ENCODE measurements at places on chromosomes 6 and 20. TPM values are rescaled to one million over a fixed set of nuclear protein-coding genes. Genes with fewer than 3 reads are reported as not detected.

UBE2C gene
- total RNA-seq: 173 TPM

- H3K27ac ChIP-seq: no peak overlapping the region
- H3K27me3 ChIP-seq: no peaks in the 10 kb centered on the region
- H3K4me1 ChIP-seq: peaks cover 11% of the 10 kb centered on the region
- no peak overlapping the region for H3K4me3 ChIP-seq
Measured at GRCh38 chr6:109014606-109015005, 80.0 kb downstream of the SESN1 start.

CYP24A1 gene
- 3.0 TPM for total RNA-seq

NT5DC1 gene
- total RNA-seq: 79.1 TPM

- peaks cover 67% of the 10 kb centered on the region for H3K4me1 ChIP-seq
- H3K4me3 ChIP-seq: no peak overlapping the region
- H3K27ac ChIP-seq: peak overlapping the region; percentile 90
- no peaks in the 10 kb centered on the region for H3K36me3 ChIP-seq
- no peaks in the 10 kb centered on the region for H3K27me3 ChIP-seq
- no peak for DNase-seq
Measured at GRCh38 chr6:37550191-37550831, 50.6 kb upstream of the CCDC167 start.

PPP1R16B gene
- total RNA-seq: 0.92 TPM

APOBEC2 gene
- not detected for total RNA-seq

- peak; percentile 47 for DNase-seq
- peak overlapping the region; percentile 80 for H3K4me3 ChIP-seq
- H3K27me3 ChIP-seq: no peaks in the 10 kb centered on the region
Measured at GRCh38 chr6:157323966-157324300, 614 bp upstream of the TMEM242 start.

GRCh38 chr6:52180787-52181558 lies 5.2 kb upstream of the IL17A start:
- H3K36me3 ChIP-seq: no peaks in the 10 kb centered on the region
- DNase-seq: no peak
- peaks cover 7% of the 10 kb centered on the region for H3K27me3 ChIP-seq

DNA sequence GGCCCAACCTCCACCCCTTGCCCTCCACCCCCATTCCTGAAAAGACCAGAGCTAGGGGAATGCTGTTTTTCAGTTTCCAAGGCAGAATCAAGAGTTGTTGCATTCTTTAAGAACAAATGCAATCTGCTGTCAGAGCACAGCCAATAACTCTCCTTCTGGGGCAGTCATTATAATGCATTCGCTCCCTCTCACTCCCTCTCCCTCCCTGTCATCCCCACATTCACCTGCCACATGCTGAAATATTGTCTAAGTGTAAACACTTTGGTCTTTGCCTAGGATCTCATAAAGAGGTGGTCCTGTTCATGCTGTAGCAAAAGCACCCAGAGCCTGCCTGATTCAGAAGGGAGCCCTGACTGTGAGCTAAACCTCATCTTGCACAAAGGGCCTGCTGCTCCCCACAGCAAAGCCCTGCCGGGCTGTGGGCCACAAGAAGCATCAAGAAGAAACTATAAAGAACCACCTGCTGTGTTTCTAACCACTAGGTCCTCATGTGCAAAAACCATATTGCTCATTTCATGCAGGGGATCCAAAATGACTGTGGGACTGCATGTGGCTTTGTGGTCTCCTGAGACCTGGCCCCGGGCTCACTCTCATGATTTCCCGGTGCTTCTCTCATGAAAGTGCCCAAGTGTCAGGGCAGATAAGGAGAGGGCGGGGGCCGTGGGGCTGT lies 85.6 kb downstream of the GPR6 start:
- no peaks in the 10 kb centered on the region for H3K4me1 ChIP-seq
- H3K4me3 ChIP-seq: no peak overlapping the region
- H3K36me3 ChIP-seq: no peaks in the 10 kb centered on the region
- no peak for DNase-seq
- no peak overlapping the region for H3K27ac ChIP-seq
- peaks cover 40% of the 10 kb centered on the region for H3K27me3 ChIP-seq

- H3K36me3 ChIP-seq: no peaks in the 10 kb centered on the region
- no peak overlapping the region for H3K4me3 ChIP-seq
- H3K4me1 ChIP-seq: no peaks in the 10 kb centered on the region
- H3K27me3 ChIP-seq: no peaks in the 10 kb centered on the region
- no peak for DNase-seq
Measured at GRCh38 chr6:146420255-146420654, 123.4 kb upstream of the RAB32 start.

DNA sequence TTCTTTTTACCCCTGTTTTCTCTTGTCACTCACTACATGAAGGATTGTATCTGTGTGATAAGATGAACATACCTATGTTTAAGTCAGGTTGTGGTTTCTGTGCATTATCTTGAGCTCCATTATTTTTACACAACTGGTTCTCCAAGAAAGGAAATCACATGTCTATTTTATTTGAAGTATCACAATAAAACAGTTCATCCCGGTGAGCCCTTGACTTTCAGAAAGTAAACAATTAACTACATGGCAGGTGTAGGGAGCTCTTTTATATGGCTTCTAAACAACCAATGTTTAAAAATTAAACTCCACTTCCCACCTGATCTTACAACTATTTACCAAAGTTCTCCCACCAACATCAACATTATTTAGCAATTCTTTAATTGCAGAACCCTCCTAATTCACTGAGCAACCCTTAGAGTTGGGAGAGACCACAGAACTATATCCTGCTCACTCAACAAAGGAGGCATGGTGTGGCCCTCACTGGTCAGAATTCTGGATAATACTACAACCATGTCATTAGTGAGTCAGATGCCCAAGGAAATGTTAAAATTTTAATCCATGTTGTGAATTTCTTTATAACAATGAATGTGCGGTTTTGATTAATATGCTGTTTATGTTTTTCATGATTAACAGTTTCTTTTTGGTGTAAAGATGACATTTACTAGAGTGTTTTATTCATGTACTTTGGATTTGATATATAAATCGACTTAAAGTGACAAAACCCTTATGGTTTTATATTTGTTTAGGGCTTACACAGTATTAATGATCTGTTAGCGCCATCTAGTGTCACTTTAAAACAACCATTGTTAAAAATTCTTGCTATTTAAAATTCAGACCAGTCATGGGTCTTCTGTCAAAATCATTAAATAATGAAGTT lies 50.0 kb upstream of the SCGN start:
- no peaks in the 10 kb centered on the region for H3K4me1 ChIP-seq
- no peak overlapping the region for H3K4me3 ChIP-seq
- DNase-seq: peak; percentile 15
- no peaks in the 10 kb centered on the region for H3K27me3 ChIP-seq

RBM38 gene
- total RNA-seq: 39.9 TPM

NFATC2 gene
- 10.6 TPM for total RNA-seq

- H3K4me3 ChIP-seq: no peak overlapping the region
- DNase-seq: no peak
- H3K27me3 ChIP-seq: no peaks in the 10 kb centered on the region
- no peak overlapping the region for H3K27ac ChIP-seq
- H3K36me3 ChIP-seq: no peaks in the 10 kb centered on the region
Measured at GRCh38 chr6:136726837-136727557, 65.3 kb downstream of the MAP3K5 start.

GPR63 gene
- total RNA-seq: 0.95 TPM

SNAI1 gene
- total RNA-seq: 8.8 TPM

GRCh38 chr20:49936153-49937026 lies at the start of gene RNF114:
Gene RNF114 (plus strand): TSS chr20:49936397. CDS start chr20:49936413, 16 bp downstream.
- peaks cover 5% of the 10 kb centered on the region for H3K36me3 ChIP-seq
- peak within 1 kb of the TSS; percentile 97 for H3K4me3 ChIP-seq
- no peak for DNase-seq
- H3K27ac ChIP-seq: peak within 1 kb of the TSS; percentile 94

DNA sequence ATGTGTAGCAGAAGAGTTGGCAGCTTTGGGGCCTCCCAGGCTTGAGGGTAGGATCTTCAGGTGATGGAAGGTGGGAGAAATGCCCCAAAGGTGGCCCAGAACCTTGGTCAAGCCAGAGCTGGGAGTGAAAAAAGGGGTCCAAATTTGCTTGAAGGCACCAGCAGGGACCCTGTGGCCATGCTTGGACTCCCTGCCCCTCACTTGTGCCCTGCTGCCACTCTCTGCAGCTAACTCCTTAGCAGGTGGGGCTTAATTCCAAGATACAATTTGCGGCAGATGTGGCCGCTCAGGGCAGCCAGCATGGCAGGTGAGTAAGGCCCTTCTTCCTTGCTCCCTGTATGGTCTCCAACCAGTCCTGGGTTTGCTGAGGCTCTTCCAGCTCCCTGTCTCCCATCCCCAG lies 285.0 kb upstream of the RNF24 start:
- no peaks in the 10 kb centered on the region for H3K27me3 ChIP-seq
- no peaks in the 10 kb centered on the region for H3K4me1 ChIP-seq
- H3K4me3 ChIP-seq: no peak overlapping the region
- H3K36me3 ChIP-seq: no peaks in the 10 kb centered on the region

- H3K4me3 ChIP-seq: no peak overlapping the region
- H3K36me3 ChIP-seq: no peaks in the 10 kb centered on the region
- no peak for DNase-seq
- no peaks in the 10 kb centered on the region for H3K27me3 ChIP-seq
- H3K4me1 ChIP-seq: no peaks in the 10 kb centered on the region
Measured at GRCh38 chr20:11445891-11446290, 471.8 kb upstream of the BTBD3 start.

- H3K36me3 ChIP-seq: peaks cover 14% of the 10 kb centered on the region
- H3K27me3 ChIP-seq: no peaks in the 10 kb centered on the region
- H3K4me1 ChIP-seq: no peaks in the 10 kb centered on the region
- no peak overlapping the region for H3K27ac ChIP-seq
- no peak overlapping the region for H3K4me3 ChIP-seq
Measured at GRCh38 chr6:157203312-157203744, 120.0 kb downstream of the TMEM242 start.

- H3K27ac ChIP-seq: no peak overlapping the region
- no peaks in the 10 kb centered on the region for H3K27me3 ChIP-seq
- no peak overlapping the region for H3K4me3 ChIP-seq
- no peaks in the 10 kb centered on the region for H3K36me3 ChIP-seq
Measured at GRCh38 chr6:149060985-149061760, 256.3 kb upstream of the TAB2 start.

MAS1L gene
- total RNA-seq: not detected

C6orf163 gene
- total RNA-seq: 1.3 TPM

- no peak overlapping the region for H3K27ac ChIP-seq
- no peaks in the 10 kb centered on the region for H3K4me1 ChIP-seq
- H3K4me3 ChIP-seq: no peak overlapping the region
- H3K27me3 ChIP-seq: no peaks in the 10 kb centered on the region
- H3K36me3 ChIP-seq: no peaks in the 10 kb centered on the region
Measured at GRCh38 chr6:124226396-124226795, 422.7 kb downstream of the NKAIN2 start.

DNA sequence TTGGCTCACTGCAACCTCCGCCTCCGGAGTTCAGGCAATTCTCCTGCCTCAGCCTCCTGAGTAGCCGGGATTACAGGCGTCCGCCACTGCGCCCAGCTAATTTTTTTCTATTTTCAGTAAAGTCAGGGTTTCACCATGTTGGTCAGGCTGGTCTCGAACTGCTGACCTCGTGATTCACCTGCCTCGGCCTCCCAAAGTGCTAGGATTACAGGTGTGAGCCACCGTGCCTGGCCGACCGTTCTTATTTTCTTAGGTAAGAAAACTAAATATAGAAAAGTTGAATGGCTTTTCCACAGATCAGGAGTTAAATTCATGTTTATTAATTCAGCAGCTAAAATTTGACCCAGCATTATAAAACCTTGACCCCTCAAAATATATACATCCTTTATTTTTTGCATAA lies 238.7 kb downstream of the TRDN start:
- H3K27ac ChIP-seq: no peak overlapping the region
- DNase-seq: no peak
- H3K27me3 ChIP-seq: no peaks in the 10 kb centered on the region

IL17F gene
- not detected for total RNA-seq

DNA sequence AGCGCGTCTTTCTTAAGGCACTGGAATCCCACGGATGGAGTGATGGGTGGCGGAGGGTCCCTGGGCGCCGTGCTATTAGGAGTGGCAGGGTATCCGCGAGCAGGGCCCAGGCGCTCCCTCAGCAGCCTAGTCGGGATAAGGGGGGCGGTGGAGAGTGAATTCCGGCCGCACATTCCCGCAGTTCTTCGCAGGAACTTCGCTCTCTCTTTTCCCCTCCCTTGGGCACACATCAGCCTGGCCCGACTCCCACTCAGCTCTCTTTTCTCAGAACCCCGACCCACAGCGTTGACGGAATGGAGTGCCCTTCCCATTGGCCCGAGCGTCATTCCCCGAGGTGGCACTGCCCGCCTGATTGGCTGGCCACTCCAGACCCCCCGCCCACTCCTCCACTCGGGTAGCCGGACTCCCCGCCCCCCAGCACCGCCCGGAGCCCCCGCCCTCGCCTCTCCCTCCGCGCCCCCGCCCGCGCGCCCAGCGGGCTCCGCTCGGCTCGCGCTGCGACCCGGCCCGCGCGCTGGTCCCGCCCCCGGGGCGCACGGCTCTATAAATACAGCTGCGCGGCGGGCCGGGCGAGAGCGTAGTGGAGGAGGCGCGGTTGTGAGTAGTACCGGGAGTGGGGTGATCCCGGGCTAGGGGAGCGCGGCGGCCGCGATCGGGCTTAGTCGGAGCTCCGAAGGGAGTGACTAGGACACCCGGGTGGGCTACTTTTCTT lies at the start of gene ID4:
ID4 (plus strand) TSS at position 572 of the 712 bp plus-strand sequence. CDS start 385 bp downstream, outside the sequence.
- no peaks in the 10 kb centered on the region for H3K27me3 ChIP-seq
- H3K4me3 ChIP-seq: peak within 1 kb of the TSS; percentile 68
- H3K36me3 ChIP-seq: no peaks in the 10 kb centered on the region
- no peak within 1 kb of the TSS for H3K27ac ChIP-seq

GRCh38 chr6:23145781-23146180 lies 576.4 kb downstream of the HDGFL1 start:
- no peak overlapping the region for H3K4me3 ChIP-seq
- no peaks in the 10 kb centered on the region for H3K27me3 ChIP-seq
- no peaks in the 10 kb centered on the region for H3K4me1 ChIP-seq
- H3K27ac ChIP-seq: no peak overlapping the region

DNA sequence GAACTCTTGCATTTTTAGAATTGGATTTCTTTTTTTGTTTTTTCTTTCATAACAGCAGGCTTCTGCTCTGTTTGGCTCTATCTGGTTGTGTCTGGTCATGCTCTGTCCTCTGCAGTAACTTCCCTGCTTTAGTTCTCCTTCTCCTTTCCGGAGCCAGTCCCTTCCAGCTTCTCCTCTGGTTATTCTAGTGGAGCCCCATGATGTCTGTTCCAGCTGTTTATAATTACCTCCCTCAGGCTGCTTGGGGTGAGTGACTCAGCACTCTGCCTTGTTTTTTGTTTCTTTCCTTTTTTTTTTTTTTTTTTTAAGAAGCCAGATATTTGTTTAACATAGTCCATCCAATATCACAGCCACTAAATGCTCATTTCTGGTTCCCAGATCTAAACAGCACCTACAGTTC lies 409.6 kb downstream of the MAFB start:
- H3K27ac ChIP-seq: no peak overlapping the region
- no peaks in the 10 kb centered on the region for H3K36me3 ChIP-seq
- DNase-seq: no peak
- H3K4me1 ChIP-seq: no peaks in the 10 kb centered on the region
- no peak overlapping the region for H3K4me3 ChIP-seq

CAP2 gene
- 37.0 TPM for total RNA-seq

GRCh38 chr6:1726341-1726768 lies 116.6 kb downstream of the FOXC1 start:
- H3K36me3 ChIP-seq: no peaks in the 10 kb centered on the region
- DNase-seq: no peak
- no peaks in the 10 kb centered on the region for H3K27me3 ChIP-seq
- H3K4me1 ChIP-seq: no peaks in the 10 kb centered on the region

All from Panc1 (cell line).